ENCODE measurements at places on chromosomes 2 and 18. TPM values are rescaled to one million over a fixed set of nuclear protein-coding genes. Genes with fewer than 3 reads are reported as not detected.

Gene RFTN2
- 2.6 TPM for total RNA-seq

Gene ASNSD1
- total RNA-seq = 31.6 TPM

Gene CRYGB
- not detected for total RNA-seq

Gene FECH
- 55.4 TPM for total RNA-seq

Gene MAL
- 10.3 TPM for total RNA-seq

Gene KIAA2012
- not detected for total RNA-seq

Gene CCDC138
- 3.5 TPM for total RNA-seq

- DNase-seq = no peak
Observed at GRCh38 chr18:49892148-49892924, 79.0 kb upstream of the ACAA2 start.

DNA sequence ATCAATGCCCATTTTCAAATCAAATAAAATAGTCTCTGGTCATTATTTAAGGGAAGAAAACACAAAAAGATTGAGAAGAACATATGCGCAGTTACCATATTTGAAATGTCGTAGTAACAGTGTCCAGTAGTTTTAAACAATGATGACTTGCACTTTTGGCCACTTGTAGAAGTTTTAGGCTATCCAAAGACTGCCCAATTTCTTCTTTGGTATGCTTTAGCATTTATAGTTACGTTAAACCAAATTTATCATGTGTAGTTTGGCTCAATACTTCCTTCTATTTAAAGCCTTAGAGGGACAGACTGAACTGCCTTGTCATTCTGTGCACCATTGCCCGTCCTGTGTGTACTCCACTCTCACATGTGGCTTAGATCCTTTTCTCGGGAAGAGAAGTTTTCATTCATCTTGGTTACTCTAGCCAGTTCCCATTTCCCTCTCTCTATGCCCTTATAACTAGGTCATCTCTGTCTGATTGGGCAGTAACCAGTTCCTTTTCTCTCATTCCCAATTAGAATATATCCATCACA lies 84.8 kb upstream of the TTN start:
- no peak for DNase-seq

GRCh38 chr18:40360558-40360957 lies 1594.5 kb upstream of the PIK3C3 start:
- DNase-seq = no peak

GRCh38 chr2:23624378-23624777 lies 239.4 kb downstream of the KLHL29 start:
- DNase-seq = peak; percentile 43

DNA sequence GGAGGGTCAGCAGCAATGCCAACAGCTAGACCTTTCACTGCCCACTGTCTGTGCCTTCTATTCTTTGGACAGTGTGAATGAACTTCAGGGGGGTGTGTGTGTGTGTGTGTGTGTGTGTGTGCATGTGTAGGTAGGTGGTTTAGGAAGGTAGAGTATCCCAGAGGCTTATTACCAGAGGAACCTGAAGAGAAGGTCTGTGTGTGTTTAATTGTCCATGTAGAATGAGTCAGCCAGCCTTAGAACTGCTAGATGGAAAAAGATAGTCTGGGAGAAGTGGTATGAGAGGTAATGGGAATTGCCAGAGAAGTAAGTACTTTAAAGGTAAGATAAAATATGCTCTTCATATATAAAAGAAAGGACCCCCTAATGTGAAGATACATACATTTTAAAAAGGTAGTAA lies 522.2 kb downstream of the PIK3C3 start:
- DNase-seq = no peak

DNA sequence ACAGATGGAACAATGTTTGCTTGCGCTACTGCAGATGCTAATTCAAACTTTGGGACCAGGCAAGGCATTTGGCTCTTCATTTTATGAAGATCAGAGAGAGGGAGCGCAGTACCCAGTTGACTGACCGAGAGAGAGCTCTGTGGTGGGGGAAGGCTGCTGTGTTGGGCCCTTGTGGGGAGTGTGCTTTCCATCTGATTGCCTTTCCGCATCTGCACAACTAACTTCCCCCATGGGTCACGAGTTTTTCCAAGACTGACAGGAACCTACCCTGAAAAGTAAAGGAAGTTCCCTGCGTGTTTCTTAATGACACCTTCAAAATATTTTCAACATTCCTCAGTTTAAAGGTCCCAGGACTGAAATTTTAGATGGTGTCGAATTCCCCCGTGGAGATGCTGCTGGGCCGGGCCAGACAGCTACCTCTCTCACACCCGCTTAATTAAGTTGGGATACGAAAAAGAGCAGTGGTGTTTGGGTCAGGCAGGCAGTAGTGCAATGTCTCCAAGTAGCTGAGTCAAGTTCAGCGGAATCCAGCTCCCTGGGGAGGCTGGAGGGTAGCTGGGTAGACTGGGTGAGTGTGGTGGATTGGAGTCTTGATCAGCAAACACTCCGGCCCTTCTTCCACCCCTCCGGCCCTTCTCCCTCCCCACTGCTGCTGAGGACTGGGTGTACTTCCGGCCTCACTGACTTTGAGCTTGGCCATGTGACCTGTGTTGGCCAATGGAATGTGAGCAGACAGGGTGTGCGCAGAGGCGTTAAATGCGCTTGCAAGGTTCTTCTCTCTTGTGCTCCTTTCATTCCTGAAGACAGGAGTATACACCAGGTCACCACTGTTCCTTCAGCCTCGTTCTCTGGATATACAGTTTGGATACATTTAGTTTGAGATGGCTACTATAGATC lies 2.3 kb upstream of the ARHGAP25 start:
- no peak for DNase-seq

DNA sequence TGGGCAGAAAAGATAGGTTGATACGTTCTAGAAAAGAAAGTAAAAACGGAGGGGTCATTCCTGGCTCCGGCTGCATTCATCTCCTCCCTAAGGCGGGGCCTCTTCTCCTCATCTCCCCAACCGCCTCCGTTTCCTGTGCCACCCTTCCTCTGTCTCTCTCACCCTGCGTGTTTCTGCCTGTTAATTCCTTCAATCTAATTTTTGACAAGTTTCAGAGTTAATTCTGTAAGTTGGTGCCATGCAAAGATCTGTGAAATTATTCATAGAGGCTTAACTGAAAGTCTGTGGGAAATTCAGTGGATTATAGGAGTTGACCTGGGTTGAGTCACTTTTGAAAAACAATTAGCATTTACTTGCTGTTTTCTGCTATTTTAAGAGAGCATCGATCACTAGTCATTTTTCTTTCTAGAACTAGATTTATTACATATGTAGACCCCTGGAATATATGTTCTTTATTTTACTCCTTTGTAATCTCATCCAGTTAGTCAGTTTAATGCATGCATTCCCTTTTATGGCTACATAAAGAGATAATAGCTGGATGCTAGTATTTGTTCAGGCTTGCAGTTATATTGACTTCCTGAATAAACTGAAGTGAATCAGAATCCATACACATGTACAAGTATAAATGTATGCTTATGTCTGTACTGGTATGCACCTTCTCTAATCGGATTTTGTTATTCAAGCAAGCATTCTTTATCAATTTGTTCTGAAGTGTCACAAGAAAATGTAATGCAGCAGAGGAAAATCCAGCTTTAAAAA lies 91.1 kb downstream of the EML6 start:
- no peak for DNase-seq

All from spleen (tissue), 13 donors.